ENCODE measurements at places on chromosomes 1 and 21. TPM values are rescaled to one million over a fixed set of nuclear protein-coding genes. Genes with fewer than 3 reads are reported as not detected.

Gene CYB561D1
- total RNA-seq: 16.0 TPM

Gene GPATCH3
- 14.5 TPM for total RNA-seq

GRCh38 chr1:224582041-224582440 is 34.1 kb upstream of the CNIH3 start:
- no peak for DNase-seq

Gene ASCL5
- not detected for total RNA-seq

Gene DPM3
- 76.3 TPM for total RNA-seq

- no peak for DNase-seq
Measured at GRCh38 chr1:69744381-69744780, 176.7 kb downstream of the LRRC7 start.

- no peak for DNase-seq
Measured at GRCh38 chr1:210627755-210628154, 299.1 kb downstream of the HHAT start.

DNA sequence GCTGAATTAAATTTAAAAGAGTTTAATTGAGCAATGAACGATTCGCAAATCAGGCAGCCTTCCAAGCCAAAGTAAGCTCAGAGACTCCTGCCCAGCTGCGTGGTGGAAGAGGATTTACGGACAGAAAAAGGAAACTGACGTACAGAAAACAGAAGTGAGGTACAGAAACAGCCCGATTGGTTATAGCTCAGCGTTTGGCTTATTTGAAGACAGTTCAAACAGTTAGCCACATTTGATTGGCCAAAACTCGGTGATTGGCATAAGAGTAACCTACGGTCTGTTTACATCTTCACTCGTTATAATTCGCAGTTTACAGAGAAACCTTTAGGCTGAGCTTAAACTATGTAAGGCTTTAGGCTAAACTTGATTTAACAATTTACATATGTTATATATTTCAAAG is 46.9 kb downstream of the CR1L start:
- no peak for DNase-seq

GRCh38 chr21:33202464-33203363 is 27.0 kb upstream of the IFNAR2 start:
- DNase-seq: no peak

Gene TTC39A
- total RNA-seq: 32.3 TPM

DNA sequence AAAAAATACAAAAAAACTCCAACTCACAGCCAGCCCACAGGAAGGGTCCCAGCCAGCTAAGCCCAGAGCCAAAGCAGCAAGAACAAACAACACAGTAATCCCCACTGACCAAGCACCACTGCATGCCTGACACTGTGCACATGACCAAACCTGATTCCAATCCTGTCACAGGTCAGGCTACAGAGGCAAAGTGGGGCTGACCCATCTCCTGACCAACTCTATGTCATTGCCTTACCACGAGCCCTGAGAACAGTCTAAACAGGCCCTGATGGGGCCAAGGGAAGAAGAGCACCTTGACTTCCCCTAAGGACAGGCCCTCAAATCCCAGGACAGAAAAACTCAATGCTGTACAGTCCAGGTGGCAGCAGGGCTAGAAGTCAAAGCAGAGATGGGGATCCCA is 2.4 kb downstream of the LSS start:
- no peak for DNase-seq

DNA sequence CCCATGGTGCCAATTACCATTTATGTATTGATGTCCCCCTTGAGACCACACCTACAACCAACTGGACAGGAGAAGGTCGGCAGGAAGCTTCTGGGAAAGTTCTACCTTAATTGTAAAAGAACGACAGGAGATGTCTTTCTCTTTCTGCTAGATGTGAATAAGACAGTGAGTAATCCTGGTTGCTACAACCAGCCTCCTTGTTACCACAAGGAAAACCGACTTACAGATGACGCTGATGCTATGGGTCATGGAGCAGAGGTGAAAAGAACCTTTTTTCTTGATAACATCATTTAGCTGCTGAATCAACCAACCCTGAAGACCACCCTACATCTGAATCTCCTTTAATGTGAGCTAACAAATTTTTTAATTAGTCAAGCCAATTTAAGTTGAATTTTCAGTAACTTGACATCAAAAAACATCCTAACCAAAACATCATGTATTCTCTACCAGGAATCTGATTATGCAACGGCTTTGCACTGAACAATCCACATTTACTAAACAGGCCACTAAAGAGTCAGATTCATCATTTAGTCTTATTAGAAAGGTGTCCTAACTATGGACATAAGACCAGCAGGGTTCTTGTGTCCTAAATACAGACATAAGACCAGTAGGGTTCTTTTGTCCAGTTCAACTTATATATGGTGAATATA is 23.0 kb downstream of the RGS2 start:
- no peak for DNase-seq

- no peak for DNase-seq
Measured at GRCh38 chr1:228177183-228177475, 11.5 kb downstream of the IBA57 start.

- DNase-seq: peak; percentile 79
Measured at GRCh38 chr1:181134543-181135436, 46.3 kb downstream of the IER5 start.

DNA sequence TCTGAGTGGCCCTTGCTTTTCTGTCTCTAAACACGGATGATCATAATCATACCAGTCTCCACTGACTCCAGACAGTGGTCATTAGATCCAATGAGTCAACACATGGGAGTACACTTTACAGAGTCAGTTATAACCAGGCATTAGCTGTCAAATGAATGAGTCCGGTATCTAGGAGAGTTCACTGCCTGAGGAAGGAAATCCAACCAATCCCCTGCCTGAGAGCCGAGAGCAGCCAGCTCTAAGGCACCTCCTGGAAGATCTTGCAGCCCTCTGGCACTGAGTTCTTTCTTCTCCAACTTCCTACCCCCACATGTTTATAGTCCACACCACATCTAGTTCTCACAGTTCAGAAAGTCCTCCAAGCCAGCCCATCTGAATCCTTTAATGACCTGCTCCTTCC is 29.4 kb upstream of the RBM15 start:
- no peak for DNase-seq

GRCh38 chr1:203055161-203055799 is 29.0 kb downstream of the PPFIA4 start:
- no peak for DNase-seq

GRCh38 chr1:3219791-3220467 is 150.9 kb downstream of the PRDM16 start:
- DNase-seq: no peak

Gene LINGO4
- 0.24 TPM for total RNA-seq

Gene CCDC27
- not detected for total RNA-seq

Gene ATP1A4
- total RNA-seq: not detected

Gene KCNE1
- total RNA-seq: 1.4 TPM

DNA sequence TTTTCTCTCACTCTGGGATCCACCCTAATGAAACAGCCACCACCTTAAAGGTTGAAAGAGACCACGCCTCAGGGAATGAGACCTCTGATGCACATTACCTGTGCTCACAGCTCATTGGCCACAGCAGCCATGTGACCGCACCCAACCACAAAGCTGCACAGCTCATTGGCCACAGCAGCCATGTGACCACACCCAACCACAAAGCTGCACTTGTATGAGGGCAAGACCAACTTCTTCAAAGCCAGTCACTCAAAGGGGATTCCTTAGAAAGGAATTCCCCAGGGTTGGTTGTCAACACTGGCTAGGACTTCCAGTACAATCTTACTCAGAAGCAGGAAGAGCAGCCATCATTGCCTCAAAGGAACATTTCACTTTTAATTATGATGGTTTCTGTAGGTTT is 43.6 kb upstream of the PDE9A start:
- no peak for DNase-seq

GRCh38 chr1:78561856-78562255 is 58.4 kb upstream of the IFI44L start:
- DNase-seq: no peak

DNA sequence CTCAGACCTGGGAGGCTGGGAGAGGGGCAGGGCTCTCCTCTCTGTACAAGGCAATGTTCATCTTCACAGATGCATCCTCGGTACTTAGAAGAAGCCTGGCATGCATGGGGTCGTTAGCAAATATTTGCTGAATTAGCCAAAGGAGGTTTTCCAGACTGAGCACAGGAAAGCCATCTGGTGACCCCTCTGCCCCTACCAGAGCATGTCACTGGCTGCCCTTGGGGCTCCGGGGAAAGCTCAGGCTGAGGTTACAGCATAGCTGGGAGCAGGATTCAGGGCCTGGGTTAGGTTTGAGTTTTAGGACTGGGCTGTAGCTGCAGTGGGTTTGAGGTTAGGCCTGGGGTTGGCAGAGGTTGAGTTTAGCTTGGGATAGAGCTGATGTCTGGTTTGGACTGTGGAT is 43.4 kb upstream of the ZBTB40 start:
- DNase-seq: no peak

Gene AGMAT
- 20.7 TPM for total RNA-seq

Gene FAM72A
- total RNA-seq: 2.5 TPM

DNA sequence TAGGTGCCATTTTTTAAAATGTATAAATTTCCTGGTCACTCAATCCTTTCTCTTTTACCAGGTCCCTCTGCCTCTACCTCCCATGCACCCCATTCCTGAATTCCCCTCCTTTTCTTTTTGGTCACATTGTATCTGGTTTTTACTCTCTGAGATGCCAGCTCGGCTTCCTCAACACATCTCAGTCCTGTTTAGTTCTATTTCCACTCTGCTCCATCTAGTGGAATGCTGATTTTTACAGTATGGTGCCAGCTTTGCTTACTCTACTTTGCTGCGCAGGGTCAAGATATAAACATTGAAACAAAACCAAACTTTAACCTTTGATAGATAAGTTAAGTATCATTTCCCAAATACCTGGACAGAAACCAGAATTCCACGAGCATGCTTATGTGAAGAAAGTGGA is 96.0 kb downstream of the ESRRG start:
- no peak for DNase-seq

- no peak for DNase-seq
Measured at GRCh38 chr1:9351654-9352271, 59.1 kb downstream of the SPSB1 start.

Gene PLPPR5
- not detected for total RNA-seq

- DNase-seq: no peak
Measured at GRCh38 chr1:100279954-100280682, 14.1 kb downstream of the RTCA start.

DNA sequence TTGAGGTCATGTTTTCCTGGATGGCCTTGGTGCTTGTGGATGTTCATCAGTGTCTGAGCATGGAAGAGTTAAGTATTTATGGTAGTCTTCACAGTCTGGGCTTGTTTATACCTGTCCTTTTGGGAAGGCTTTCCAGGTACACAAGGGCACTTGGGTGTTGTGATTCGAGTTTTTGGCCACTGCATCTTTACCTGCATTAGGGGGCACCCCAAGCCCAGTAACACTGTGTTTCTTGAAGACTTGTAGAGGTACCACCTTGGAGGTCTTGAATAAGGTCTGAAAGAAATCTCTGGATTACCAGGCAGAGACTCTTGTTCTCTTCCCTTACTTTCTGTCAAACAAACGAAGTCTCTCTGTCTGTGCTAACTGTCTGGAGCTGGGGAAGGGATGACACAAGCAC is 34.4 kb upstream of the ROR1 start:
- DNase-seq: no peak

DNA sequence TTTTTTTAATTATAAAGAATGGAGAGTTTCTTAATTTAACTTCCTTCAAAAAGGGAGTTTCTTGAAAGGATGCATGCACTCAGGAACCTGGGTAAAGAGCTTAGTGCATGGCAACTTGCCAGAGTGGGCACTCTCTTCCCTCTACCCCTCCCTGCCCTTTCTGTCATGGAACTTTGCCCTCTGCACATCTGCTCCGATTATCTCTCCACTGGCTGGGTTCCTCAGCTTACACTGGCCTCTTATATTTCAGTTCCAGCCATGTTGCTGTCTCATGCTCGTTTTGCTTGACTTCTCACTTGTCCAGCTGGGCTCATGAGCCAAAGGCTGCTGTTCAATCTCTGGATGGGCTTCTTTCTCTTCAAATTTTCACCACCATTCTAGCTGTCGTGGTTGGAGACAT is 87.0 kb downstream of the NCAM2 start:
- DNase-seq: no peak

Gene SLC35F3
- total RNA-seq: 0.20 TPM

Gene HMCN1
- total RNA-seq: 8.6 TPM

Gene ALG14
- total RNA-seq: 11.4 TPM
